ENCODE measurements at places on chromosomes 11 and 22. TPM values are rescaled to one million over a fixed set of nuclear protein-coding genes. Genes with fewer than 3 reads are reported as not detected.

The SMIM35 gene
- not detected for total RNA-seq

- peaks cover 2% of the 10 kb centered on the region for H3K27me3 ChIP-seq
- H3K36me3 ChIP-seq: peaks cover 4% of the 10 kb centered on the region
- DNase-seq: no peak
- peak overlapping the region; percentile 92 for H3K27ac ChIP-seq
- H3K4me3 ChIP-seq: no peak overlapping the region
Measured at GRCh38 chr11:35167426-35167954, 28.5 kb downstream of the CD44 start.

The SRRD gene
- total RNA-seq: 19.5 TPM

DNA sequence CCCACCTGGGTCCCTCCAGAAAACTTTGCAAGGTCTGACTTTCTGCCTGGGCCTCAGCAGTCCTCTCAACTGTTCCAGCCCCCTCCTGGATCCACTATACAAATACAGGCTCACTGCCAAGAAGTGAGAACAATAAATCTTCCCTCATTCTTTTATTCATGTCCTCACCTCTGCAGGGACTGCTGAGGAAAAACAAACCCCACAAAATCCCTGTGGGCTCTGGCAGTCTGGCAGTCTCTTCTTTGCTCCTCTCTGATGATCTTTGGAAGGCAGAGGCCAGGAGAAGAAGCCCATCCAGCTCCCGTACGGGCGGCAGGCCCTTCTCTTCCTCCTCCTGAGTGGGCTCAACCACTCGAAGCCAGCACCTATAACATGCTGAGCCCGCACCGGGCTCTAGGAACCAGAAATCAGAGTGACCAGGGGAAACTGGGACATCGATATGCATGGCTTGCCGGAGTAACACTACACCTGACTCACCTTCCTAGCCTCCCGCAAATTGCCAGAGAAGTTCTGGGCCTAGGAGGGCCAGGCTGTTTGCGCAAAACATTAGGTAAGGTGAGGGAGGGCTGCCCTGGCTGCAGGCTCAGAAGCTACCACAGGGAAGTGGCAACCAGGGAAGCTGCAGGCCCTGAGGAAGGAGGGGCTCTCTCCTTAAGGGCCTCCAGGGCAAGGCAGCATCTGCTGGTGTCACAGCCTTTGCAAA is 24.2 kb downstream of the TMPRSS5 start:
- H3K36me3 ChIP-seq: no peaks in the 10 kb centered on the region
- no peak overlapping the region for H3K27ac ChIP-seq
- peaks cover 9% of the 10 kb centered on the region for H3K4me1 ChIP-seq
- no peak for DNase-seq
- H3K4me3 ChIP-seq: no peak overlapping the region

The TTC12 gene
- 11.1 TPM for total RNA-seq
